Mesenchymal stem cell (in vitro differentiated cells and primary cell): ENCODE measurements at places on chromosomes 1 and 21.
A peak's percentile ranks its signal among the peaks of the same experiment; 100 is the strongest.

DNA sequence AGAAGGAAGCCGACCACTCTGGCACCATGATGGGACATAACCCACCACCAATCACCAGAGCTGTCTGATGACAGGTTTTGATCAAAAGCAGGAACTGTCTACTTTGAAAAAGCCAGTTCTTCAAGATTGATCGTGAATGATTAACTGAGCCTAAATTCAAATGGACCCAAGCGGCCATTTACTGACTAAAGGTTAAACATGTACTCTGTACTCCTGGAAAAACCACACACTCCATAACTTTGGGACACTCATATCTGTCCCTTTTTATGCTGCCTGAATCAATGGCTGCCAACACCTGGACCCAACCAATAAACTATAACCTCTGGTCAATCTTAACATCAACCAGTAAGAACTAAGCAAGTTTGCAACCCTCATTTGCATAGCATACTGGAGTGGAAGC is 206.6 kb downstream of the URB2 start:
- H3K4me1 ChIP-seq: no peaks in the 10 kb centered on the region
- peaks cover 4% of the 10 kb centered on the region for H3K27me3 ChIP-seq
- H3K27ac ChIP-seq: no peak overlapping the region
- no peak for DNase-seq
- H3K36me3 ChIP-seq: no peaks in the 10 kb centered on the region
- no peak overlapping the region for H3K4me3 ChIP-seq

DNA sequence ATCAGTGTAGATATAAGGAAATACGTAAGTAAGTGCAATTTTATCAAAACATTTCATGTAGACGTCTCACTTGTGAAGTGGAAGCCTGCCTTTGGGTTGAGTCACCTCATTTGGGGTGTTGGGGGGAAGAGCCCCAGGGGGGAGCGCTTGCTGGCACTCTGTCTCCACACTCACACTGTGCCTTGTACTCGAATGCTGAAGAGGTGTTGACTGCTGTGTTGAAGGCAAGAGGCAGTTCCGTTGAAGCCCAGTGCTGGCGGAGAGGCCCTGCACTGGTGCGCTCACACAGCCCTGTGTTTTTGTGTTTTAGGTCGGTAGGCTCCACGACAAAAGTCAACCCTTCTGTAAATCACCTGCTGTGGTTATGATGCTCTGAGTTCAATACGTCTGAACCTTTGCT is 131.9 kb upstream of the COL6A1 start:
- H3K4me3 ChIP-seq: no peak overlapping the region
- DNase-seq: no peak
- no peak overlapping the region for H3K27ac ChIP-seq
- H3K36me3 ChIP-seq: peaks cover 11% of the 10 kb centered on the region
- H3K4me1 ChIP-seq: peaks cover 10% of the 10 kb centered on the region
- H3K27me3 ChIP-seq: no peaks in the 10 kb centered on the region

- H3K36me3 ChIP-seq: no peaks in the 10 kb centered on the region
- H3K4me3 ChIP-seq: no peak overlapping the region
- DNase-seq: no peak
- no peaks in the 10 kb centered on the region for H3K4me1 ChIP-seq
- no peak overlapping the region for H3K27ac ChIP-seq
- H3K27me3 ChIP-seq: peaks cover 54% of the 10 kb centered on the region
Measured at GRCh38 chr1:205353191-205353590, 3.5 kb downstream of the KLHDC8A start.

DNA sequence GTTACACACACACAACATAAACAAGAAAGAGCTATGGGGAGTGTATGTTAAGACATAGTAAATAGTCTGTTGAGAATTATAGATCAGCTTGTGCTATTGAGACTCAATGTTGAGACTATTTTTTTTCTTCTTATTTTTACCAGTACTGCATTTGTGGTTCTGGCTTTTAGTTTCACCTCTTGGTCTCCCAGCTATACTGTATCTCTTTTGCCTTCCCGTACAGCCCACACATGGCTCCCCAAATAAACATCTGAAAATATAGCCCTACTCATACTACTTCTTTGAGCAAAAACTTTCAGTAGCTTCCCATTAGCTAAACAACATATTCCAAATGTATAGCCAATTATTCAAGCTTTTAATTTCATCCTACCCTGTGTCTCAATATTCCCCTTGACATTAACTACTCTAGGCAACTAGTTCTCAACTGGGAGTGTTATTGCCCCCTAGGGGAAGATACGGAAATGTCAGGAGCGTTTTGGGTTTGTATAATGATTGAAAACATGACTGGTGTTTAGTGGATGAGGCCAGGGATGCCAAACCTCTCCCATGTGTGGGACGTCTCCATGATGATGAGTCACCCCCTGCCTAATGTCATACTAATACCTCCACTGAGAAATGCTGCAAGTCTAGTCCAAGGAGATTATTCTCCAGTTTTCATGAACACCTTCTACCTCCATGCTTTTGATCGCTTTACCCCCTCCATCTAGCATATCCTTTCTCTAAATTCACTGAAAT is 6.8 kb downstream of the RPE65 start:
- no peaks in the 10 kb centered on the region for H3K27me3 ChIP-seq
- no peaks in the 10 kb centered on the region for H3K36me3 ChIP-seq
- H3K4me3 ChIP-seq: no peak overlapping the region
- no peak overlapping the region for H3K27ac ChIP-seq
- H3K4me1 ChIP-seq: no peaks in the 10 kb centered on the region

GRCh38 chr1:99979091-99979490 is 9.3 kb downstream of the SLC35A3 start:
- no peak overlapping the region for H3K27ac ChIP-seq
- no peak for DNase-seq
- H3K4me3 ChIP-seq: no peak overlapping the region
- H3K4me1 ChIP-seq: no peaks in the 10 kb centered on the region
- H3K36me3 ChIP-seq: peaks cover 7% of the 10 kb centered on the region

- no peaks in the 10 kb centered on the region for H3K36me3 ChIP-seq
- DNase-seq: peak; percentile 66
- peaks cover 3% of the 10 kb centered on the region for H3K4me1 ChIP-seq
- H3K4me3 ChIP-seq: peak overlapping the region; percentile 71
- no peak overlapping the region for H3K27ac ChIP-seq
- peaks cover under 1% of the 10 kb centered on the region for H3K27me3 ChIP-seq
Measured at GRCh38 chr1:155989242-155990004, 11.1 kb upstream of the ARHGEF2 start.

- no peaks in the 10 kb centered on the region for H3K27me3 ChIP-seq
- no peaks in the 10 kb centered on the region for H3K4me1 ChIP-seq
- no peaks in the 10 kb centered on the region for H3K36me3 ChIP-seq
- DNase-seq: no peak
- H3K4me3 ChIP-seq: no peak overlapping the region
Measured at GRCh38 chr1:221880182-221880581, 138.3 kb upstream of the DUSP10 start.

GRCh38 chr1:89519779-89520358 is 4.8 kb upstream of the LRRC8B start:
- DNase-seq: peak; percentile 55
- H3K4me3 ChIP-seq: no peak overlapping the region
- H3K27me3 ChIP-seq: no peaks in the 10 kb centered on the region
- H3K27ac ChIP-seq: no peak overlapping the region

DNA sequence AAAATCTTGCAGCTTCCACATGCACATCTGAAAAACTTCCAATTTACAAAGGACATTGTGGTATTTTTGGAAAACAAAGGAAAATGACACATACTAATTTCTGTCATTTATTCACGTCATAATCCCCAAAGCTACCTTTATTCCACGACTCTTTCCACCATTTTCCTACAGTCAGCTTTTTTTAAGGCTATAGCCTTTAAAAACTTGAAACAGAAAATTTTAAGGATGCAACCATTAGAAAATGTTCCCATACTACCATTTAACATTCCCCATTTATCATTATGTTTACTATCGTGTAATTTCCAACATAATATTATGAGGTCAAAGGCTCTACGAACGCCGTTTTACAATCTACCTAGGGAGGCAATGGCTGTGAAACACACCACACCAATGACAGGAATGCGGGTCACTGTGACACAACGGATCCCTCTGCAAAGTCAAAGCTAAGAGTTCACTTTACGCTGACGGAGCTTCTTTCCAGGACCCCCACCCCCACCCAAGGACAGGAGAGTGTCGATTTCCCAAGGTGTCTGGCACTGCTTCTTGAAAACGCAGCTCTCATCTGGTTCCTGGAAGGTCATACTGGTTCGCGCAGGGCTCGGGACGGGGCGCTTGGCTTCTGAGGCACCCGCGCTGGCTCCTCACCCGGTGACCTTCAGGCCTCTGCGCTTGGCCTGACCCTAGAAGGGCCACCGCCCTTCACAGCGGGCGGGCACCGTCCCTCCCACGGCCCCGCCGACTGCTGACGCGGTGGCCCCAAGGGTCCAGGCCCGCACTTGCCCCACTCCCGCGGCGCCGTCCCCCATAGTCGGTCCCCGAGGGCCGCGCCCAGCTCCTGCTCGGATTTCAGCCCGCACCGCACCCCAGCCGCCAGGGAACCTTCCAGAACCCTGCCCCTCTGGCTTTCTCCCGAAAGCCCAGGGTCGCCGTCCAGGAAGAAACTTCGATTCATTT is 50.5 kb upstream of the ATF3 start:
- H3K27me3 ChIP-seq: no peaks in the 10 kb centered on the region
- no peaks in the 10 kb centered on the region for H3K36me3 ChIP-seq
- peaks cover 13% of the 10 kb centered on the region for H3K4me1 ChIP-seq
- no peak overlapping the region for H3K27ac ChIP-seq

DNA sequence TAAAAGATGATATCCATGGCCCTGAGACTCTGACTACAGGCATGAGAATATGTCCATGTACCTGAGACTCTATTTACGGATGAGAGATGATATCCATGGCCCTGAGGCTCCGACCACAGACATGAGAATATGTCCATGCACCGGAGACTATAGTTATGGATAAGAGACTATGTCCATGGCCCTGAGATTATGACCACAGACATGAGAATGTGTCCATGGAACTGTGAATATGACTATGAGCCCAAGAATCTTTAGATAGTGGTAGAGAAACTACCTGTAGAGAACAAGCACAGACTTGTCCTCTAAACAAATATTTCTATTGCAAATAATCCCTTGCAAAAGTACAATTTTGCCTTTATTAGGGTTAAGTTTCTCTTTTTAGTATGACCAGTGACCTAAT is 263.2 kb downstream of the PCP4 start:
- no peak overlapping the region for H3K4me3 ChIP-seq
- no peaks in the 10 kb centered on the region for H3K27me3 ChIP-seq
- no peaks in the 10 kb centered on the region for H3K4me1 ChIP-seq

DNA sequence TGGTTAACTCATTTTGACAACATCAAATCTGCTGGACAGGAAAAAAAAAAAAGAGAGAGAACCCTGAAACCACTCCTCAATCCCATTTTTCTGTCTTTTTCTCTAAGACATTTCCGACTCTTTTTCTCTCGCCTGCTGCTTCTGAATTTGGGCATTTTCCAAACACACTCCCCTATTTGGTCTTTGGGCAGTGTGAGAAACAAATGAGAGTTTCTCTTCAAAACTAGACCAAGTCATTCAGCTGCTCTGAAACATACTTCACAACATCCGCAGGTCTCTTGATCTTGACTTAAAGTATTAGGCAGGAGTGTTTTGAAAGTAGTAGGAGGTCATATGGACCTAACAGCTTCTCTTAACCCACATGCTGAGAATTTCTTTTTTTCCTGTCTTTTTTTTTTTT is 364.8 kb upstream of the ESRRG start:
- H3K36me3 ChIP-seq: no peaks in the 10 kb centered on the region
- peaks cover 11% of the 10 kb centered on the region for H3K4me1 ChIP-seq
- DNase-seq: no peak
- peaks cover 10% of the 10 kb centered on the region for H3K27me3 ChIP-seq
- H3K4me3 ChIP-seq: no peak overlapping the region

DNA sequence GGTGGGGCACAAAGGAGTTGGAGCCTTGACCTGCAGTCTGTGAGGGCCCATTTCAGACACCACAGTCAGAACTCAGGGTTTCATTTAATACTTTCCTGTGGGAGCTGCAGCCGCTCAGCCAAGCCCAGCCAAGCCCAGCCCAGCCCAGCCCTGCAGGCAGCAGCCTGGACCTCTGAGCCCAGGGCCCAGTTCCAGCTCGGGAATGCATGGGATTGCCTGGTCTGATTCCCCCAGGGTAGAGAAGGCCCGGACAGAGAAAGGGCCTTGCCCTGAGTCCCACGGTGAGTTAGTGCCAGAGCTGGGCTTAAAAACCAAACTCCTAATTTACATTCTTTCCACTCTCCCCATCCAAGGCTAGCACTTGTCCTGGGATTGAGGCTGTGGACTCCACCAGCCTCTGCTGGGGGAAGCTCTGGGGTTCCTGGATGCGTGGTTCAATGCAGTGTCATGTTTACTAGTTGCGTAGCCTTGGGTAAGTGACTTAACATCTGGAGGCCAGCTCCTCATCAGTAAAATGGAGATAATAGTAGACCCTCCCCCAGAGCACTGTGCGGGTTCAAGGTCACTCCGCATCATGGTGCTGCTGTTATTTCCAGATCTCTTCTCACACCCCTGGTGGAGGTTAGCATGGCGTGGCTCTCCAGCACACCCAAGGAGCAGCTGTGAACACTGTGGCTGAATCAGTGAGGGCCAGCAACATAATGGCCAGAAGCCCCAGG is 29.2 kb upstream of the PKP1 start:
- DNase-seq: no peak
- H3K27ac ChIP-seq: no peak overlapping the region
- no peaks in the 10 kb centered on the region for H3K36me3 ChIP-seq
- H3K4me1 ChIP-seq: peaks cover 6% of the 10 kb centered on the region
